ENCODE measurements at places on chromosomes 16 and 17.

- peaks cover 16% of the 10 kb centered on the region for H3K4me1 ChIP-seq
- no peak overlapping the region for H3K27ac ChIP-seq
- H3K36me3 ChIP-seq, result no peaks in the 10 kb centered on the region
- no peaks in the 10 kb centered on the region for H3K27me3 ChIP-seq
These were observed 72.1 kb upstream of the LYRM9 start for GRCh38 chr17:27965224-27965623.

GRCh38 chr16:945271-946047 is 25.3 kb downstream of the LMF1 start:
- DNase-seq, result no peak
- no peaks in the 10 kb centered on the region for H3K4me1 ChIP-seq
- no peak overlapping the region for H3K4me3 ChIP-seq
- H3K27me3 ChIP-seq, result no peaks in the 10 kb centered on the region
- H3K27ac ChIP-seq, result no peak overlapping the region

DNA sequence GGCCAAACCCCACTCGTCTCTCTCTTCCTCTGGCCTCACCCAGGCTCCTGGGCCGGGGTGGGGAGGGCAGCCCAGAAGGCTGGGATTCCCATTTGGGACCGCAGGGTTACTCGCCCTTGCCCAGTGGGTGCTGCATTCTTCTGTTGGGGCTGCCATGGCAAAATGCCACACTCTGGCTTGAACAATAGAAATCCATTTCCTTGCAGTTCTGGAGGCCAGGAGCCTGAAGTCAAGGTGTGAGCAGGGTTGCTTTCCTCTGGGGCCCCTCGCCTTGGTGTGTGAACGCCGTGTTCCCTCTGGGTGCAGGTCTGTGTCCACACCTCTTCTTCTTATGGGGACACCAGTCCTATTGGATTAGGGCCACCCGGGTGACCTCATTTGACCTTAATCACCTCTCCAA is 105.8 kb upstream of the GSE1 start:
- H3K27ac ChIP-seq, result peak overlapping the region; percentile 19
- no peak overlapping the region for H3K4me3 ChIP-seq
- H3K27me3 ChIP-seq, result no peaks in the 10 kb centered on the region
- no peak for DNase-seq

- peaks cover 2% of the 10 kb centered on the region for H3K4me1 ChIP-seq
- H3K36me3 ChIP-seq, result peaks cover 97% of the 10 kb centered on the region
- H3K4me3 ChIP-seq, result no peak overlapping the region
- no peak overlapping the region for H3K27ac ChIP-seq
- no peaks in the 10 kb centered on the region for H3K27me3 ChIP-seq
These were observed 19.2 kb downstream of the POLR3E start for GRCh38 chr16:22316411-22316811.

GRCh38 chr17:72618001-72618509 is 474.4 kb downstream of the SLC39A11 start:
- H3K36me3 ChIP-seq, result no peaks in the 10 kb centered on the region
- H3K4me1 ChIP-seq, result no peaks in the 10 kb centered on the region
- no peak for DNase-seq
- no peak overlapping the region for H3K4me3 ChIP-seq
- H3K27ac ChIP-seq, result no peak overlapping the region

All from left ventricle myocardium inferior (tissue), 1 donor.